ENCODE measurements at places on chromosomes 12 and 14.

GRCh38 chr12:131108177-131108955, 154.7 kb downstream of the ADGRD1 start:
- DNase-seq, result no peak

DNA sequence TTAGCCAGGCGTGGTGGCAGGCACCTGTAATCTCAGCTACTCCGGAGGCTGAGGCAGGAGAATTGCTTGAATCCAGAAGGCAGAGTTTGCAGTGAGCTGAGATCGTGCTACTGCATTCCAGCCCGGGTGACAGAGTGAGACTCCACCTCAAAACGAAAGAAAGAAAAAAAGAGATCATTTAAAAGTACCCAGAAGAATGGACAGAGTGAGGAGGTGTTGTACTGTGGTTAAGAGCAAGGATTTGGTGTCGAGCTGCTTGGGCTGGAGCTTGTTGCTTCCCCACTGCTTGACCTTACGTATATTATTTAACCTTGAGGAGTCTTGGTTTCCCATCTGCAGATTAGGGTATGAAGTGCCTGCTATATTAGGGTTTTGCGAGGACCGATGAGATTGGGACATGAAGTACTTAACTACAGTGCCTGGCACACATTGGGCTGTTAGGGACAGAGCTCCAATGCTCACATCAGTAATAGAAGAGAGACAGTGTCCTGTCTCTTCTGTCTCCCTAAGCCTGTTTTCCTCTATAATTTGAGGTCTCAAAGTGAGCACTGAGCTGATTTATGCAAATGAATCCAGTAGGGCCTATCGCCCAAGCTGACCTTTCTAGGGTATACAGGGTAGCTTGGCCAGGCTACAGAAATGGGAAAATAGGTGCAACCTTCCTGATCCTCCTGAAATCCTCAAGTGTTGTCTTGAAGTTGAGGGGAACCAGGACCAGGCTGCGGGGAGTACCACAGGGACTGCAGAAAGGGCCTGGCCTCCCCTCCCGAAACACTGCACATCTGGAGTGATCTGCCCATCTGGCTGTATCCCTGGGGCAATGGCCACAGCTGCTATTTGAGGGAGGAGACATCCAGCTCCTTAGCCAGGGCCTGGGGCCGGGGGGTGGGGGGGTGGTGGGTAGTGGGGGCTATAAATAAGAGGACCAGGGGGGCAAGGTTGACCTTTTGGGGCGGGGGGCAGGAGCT, 8.6 kb upstream of the HDAC7 start:
- DNase-seq, result no peak

DNA sequence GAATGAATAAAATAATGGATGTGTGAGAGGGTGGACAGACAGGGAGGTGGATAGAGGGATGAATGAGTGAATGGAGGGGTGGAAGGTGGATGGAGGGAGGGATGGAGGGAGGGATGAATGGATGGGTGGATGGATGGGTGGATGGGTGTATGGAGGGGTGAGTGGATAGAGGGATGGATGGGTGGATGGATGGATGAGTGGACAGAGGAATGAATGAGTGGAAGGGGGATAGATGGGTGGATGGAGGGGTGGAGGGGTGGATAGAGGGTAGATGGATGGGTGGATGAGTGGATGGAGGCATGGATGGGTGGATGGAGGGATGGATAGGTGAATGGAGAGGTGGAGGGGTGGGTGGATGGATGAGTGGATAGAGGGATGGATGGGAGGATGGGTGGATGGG, 47.9 kb upstream of the NOS1 start:
- DNase-seq, result no peak

DNA sequence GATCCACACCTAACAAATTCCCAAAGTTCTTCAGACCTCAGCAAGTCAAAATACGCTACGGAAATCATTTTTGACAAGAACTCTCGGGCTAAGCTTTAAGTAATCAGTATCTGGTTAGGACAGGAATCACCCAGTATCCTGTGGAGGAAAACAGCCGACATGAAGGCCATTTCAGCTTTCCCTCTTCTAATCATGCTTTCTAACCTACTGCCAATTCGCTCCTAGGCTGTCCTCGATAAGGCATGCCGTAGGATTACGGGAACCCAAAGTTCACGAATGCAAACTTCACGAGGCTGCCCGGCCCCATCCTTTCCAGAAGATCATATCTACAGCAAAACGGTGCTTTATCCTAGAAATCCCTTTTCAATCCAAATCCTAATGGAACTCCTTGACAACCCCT, 81.8 kb upstream of the PTPRB start:
- DNase-seq, result no peak

- no peak for DNase-seq
These were observed 32.7 kb downstream of the CACNA2D4 start for GRCh38 chr12:1885599-1886245.

Data from GM04504 (cell line).